ENCODE measurements at places on chromosomes 3 and 15.

- DNase-seq = peak; percentile 80
Observed at GRCh38 chr3:73255609-73256029, 194.2 kb downstream of the EBLN2 start.

DNA sequence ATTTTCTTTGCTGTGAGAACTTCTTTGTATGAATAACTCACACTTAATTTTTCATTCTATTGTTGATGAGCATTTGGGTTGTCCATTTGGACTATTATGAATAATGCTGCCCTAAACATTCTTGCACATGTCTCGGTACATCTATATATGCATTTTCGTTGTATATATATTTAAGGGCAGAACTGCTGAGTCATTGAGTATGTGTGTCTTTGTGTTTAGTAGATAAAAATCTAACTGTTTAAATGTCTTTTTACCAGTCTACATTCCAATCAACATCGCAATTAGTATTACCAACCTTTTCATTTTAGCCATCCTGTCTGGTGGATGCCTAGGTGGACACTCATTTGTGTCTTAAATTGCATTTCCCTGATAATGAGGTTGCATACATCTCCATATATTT is 144.4 kb downstream of the UACA start:
- DNase-seq = no peak

DNA sequence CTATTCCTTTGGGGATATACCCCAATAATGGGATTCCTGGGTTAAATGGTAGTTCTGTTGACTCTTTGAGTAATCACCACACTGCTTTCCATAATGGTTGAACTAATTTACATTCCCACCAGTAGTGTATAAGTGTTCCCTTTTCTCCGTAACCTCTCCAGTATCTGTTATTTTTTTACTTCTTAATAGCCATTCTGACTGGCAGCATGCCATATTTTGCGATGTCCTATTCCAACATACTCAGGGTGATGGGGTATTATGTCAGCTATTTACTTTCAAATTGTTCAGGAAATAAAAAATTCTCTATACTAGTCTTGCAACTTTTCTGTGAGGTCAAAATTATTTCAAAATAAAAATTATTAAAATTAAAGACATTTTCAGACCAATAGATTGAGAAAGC is 9.1 kb upstream of the PARP14 start:
- DNase-seq = no peak

GRCh38 chr3:63967675-63968611 is 55.4 kb downstream of the PSMD6 start:
- DNase-seq = no peak

DNA sequence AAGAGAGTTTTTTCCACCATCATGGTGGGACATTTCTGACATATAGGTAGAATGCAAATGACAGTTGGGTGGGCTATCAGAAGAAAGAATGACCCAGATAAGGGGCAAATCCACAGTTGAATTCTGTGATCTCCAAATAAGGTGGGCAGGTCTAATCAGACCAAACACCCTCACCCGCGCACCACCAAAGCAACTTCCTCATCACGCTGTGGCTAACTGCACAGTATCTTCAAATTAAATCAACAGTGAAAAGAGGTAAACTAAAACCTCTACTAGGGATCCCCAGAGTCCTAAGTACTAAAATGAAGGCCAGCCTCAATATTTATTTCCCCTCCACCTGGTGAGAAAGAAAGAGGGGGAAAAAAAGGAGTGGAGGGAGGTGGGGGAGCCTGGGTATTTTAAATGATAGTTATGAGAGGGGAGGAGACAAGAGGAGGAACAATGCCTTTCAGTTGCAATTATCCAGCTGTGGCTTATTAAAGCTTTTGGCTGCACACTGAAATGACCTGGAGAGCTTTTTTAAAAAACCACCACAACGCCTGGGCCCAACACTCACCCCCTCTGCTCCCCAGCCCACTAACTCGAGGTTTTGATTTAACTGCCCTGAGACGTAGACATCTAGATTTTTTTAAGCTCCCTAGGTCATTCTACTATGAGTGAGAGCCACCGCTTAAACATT is 61.0 kb downstream of the LRIG1 start:
- DNase-seq = no peak

GRCh38 chr3:129054605-129055104 is 5.9 kb upstream of the GP9 start:
- no peak for DNase-seq

- peak; percentile 63 for DNase-seq
Observed at GRCh38 chr15:63504979-63505841, 817 bp downstream of the USP3 start.
